ENCODE measurements at places on chromosomes 3 and 15. TPM values are rescaled to one million over a fixed set of nuclear protein-coding genes. Genes with fewer than 3 reads are reported as not detected.
A peak's percentile ranks its signal among the peaks of the same experiment; 100 is the strongest.

DNA sequence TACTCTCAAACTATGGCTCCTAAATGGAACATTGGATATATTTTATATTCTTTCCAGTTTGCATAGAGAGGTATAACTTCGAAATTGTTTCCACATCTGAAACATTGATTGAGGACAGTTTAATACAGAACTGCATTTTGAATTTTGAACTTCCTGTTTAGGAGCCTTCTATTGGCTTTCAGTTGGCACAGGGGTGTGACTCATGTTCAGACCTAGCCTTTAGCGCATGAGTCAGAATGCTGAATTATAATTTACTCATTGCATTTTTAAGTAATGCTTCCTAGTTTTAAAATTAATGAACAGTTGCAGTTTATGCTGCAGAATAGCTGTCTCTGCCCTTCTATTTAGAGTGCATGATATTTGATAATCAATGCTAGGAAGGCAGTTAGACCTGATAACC, 751.7 kb downstream of the CADM2 start:
- no peak for DNase-seq
- H3K4me1 ChIP-seq, result no peaks in the 10 kb centered on the region
- H3K36me3 ChIP-seq, result no peaks in the 10 kb centered on the region
- H3K4me3 ChIP-seq, result no peak overlapping the region
- no peaks in the 10 kb centered on the region for H3K27me3 ChIP-seq

The GOLGA8M gene
- total RNA-seq, result 0.81 TPM

The GOLGA6B gene
- not detected for total RNA-seq

DNA sequence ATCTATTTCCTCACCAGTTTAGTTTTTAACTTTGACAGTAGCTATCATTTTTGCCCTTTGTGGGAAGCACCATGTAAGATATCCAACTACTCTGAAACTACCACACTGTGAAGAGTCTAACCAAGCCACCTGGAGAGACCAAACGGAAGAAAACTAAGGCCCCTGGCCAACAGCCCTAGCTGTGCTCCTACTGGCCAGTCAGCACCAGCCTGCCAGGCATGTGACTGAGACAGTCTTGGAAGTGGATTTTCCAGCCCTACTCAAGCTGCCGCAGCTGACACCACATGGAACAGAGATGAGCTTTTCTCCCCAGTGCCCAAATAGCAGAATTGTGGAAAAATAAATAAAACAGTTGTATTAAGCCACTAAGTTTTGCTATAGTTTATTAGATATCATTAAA, 2.9 kb upstream of the TBC1D5 start:
- no peak overlapping the region for H3K27ac ChIP-seq
- no peak overlapping the region for H3K4me3 ChIP-seq
- DNase-seq, result no peak
- H3K36me3 ChIP-seq, result no peaks in the 10 kb centered on the region
- peaks cover 15% of the 10 kb centered on the region for H3K4me1 ChIP-seq

DNA sequence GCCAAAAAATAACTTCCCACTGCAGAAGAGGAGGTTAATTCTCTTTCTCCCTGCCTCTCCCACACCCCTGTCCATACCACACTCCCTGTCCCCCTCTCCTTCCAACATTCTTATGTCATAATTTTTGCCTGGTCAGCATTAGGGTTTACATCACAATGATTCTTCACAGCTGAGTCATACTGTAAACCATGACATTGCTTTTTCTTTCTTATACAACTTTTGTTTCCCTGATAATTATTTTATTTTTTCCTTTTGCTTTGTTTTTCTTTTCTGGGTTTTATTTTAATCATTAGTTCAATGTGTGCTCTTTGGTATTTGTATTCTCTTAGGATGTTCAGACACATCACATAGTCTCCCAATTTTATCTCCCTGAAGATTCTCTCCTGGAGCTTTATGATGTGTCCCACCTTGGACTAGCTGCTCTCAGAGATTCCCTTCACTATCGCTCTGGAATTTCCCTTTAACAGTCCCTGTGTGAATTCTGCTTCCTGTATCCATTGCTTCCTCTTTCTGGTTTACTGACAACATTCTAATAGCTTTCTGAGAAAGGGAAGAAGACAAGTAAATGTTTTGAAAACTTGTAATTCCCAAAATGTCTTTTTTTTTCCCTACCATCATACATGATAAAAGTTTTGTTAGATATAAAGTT, 70.7 kb downstream of the SOX2 start:
- no peaks in the 10 kb centered on the region for H3K4me1 ChIP-seq
- H3K4me3 ChIP-seq, result no peak overlapping the region
- H3K36me3 ChIP-seq, result no peaks in the 10 kb centered on the region
- no peak overlapping the region for H3K27ac ChIP-seq
- no peak for DNase-seq
- no peaks in the 10 kb centered on the region for H3K27me3 ChIP-seq

GRCh38 chr15:66123799-66124198, 129.8 kb downstream of the MEGF11 start:
- H3K27ac ChIP-seq, result no peak overlapping the region
- H3K27me3 ChIP-seq, result no peaks in the 10 kb centered on the region
- H3K4me1 ChIP-seq, result no peaks in the 10 kb centered on the region
- no peaks in the 10 kb centered on the region for H3K36me3 ChIP-seq

The SMC4 gene
- total RNA-seq, result 97.2 TPM

- H3K4me1 ChIP-seq, result no peaks in the 10 kb centered on the region
- H3K27ac ChIP-seq, result no peak overlapping the region
- no peaks in the 10 kb centered on the region for H3K27me3 ChIP-seq
- no peak overlapping the region for H3K4me3 ChIP-seq
Observed at GRCh38 chr3:47432673-47433072, 43.1 kb downstream of the SCAP start.

The STAB1 gene
- 249 TPM for total RNA-seq

The SLC2A2 gene
- not detected for total RNA-seq

DNA sequence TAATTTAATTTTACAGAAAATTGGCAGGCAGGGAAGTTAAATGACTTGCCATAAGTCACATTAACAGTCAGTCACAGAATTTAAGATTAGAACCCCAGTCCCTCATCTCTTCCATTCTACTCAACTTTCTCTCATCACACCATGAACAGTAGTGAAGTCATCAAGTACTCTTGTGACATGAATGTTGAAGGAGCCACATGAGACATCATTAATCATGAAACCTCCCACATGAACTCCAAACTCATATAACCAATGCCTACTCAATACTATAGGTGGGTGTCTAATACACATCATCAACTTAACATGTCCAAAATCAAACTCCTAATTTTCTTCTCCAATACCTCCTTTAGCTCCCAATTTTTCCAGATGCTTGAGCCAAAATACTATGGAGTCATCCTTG, 19.5 kb downstream of the PHC3 start:
- H3K36me3 ChIP-seq, result peaks cover 4% of the 10 kb centered on the region
- H3K27me3 ChIP-seq, result no peaks in the 10 kb centered on the region
- no peak overlapping the region for H3K4me3 ChIP-seq
- no peak overlapping the region for H3K27ac ChIP-seq
- no peak for DNase-seq

GRCh38 chr3:160455846-160456245, 6.3 kb upstream of the TRIM59 start:
- H3K4me3 ChIP-seq, result no peak overlapping the region
- no peaks in the 10 kb centered on the region for H3K36me3 ChIP-seq
- H3K27ac ChIP-seq, result no peak overlapping the region
- no peaks in the 10 kb centered on the region for H3K27me3 ChIP-seq

The CHRM5 gene
- total RNA-seq, result not detected

DNA sequence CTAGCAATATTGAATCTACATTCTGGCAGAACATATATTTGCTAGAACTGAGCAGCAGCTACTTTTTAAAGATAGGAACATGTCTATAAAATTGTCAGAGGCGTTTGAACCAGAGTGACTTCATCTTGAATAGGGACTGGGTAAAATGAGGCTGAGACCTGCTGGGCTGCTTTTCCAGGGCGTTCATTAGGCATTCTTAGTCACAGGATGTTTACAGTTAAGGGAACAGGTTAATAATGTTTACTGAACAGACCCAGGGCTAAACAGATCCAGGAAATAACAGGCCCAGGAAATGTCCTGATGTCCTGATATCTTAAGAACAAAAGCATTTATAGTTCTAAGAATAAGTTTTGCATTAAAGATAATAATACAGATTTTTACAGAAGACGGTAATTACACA, 34.5 kb upstream of the B3GALNT1 start:
- DNase-seq, result no peak
- no peaks in the 10 kb centered on the region for H3K36me3 ChIP-seq
- no peak overlapping the region for H3K27ac ChIP-seq
- H3K27me3 ChIP-seq, result no peaks in the 10 kb centered on the region
- H3K4me3 ChIP-seq, result no peak overlapping the region

GRCh38 chr3:197317250-197317963, 19.0 kb upstream of the DLG1 start:
- no peaks in the 10 kb centered on the region for H3K36me3 ChIP-seq
- H3K4me1 ChIP-seq, result peaks cover 3% of the 10 kb centered on the region
- no peaks in the 10 kb centered on the region for H3K27me3 ChIP-seq
- peak overlapping the region; percentile 31 for H3K4me3 ChIP-seq
- DNase-seq, result no peak
- H3K27ac ChIP-seq, result peak overlapping the region; percentile 41

The CEMIP gene
- total RNA-seq, result 1.2 TPM

DNA sequence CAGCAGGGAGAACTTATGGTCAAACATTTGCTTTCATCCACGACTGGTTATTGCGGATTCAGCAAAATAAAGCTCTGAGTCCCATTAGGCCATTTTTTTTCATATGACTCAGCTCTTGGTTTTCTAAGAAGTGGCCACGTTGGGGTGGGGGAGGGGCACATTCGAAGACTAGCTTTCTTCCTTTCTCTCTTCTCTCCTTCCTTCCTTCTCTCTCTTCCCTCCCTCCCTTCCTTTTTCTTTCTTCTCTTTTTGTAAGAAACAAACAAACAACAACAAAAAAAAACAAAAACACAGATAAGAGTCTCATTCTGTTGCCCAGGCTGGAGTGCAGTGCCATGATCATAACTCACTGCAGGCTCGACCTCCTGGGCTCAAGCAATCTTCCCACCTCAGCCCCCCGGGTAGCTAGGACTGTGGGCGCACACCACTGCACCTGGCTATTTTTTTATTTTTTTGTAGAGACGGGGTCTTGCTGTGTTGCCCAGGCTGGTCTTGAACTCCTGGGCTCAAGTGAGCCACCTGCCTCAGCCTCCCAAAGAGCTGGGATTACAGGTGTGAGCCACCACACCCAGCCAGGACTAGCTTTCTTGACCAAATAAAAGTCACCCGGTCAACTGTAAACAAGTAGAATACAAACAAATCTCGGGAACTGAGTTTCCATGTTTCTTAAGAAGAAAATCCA, 41.6 kb downstream of the ABCC5 start:
- H3K4me1 ChIP-seq, result no peaks in the 10 kb centered on the region
- no peak for DNase-seq
- H3K36me3 ChIP-seq, result peaks cover 15% of the 10 kb centered on the region
- H3K4me3 ChIP-seq, result no peak overlapping the region
